Pulmonary artery endothelial cell (primary cell): ENCODE measurements at places on chromosomes 12 and 14. TPM values are rescaled to one million over a fixed set of nuclear protein-coding genes. Genes with fewer than 3 reads are reported as not detected.

P2RX7 gene
- 1.7 and 7.6 TPM in 2 replicates for total RNA-seq

SMCO3 gene
- 0.39 and 0.46 TPM in 2 replicates for total RNA-seq

PCNX4 gene
- 38.3 and 45.6 TPM in 2 replicates for total RNA-seq

KRT6C gene
- 0.07 TPM in 1 of 2 replicates, not detected in the other for total RNA-seq

GLIPR1 gene
- 79.3 and 96.8 TPM in 2 replicates for total RNA-seq
